Fibroblast of lung (primary cell): ENCODE measurements at places on chromosomes 16 and 17.

DNA sequence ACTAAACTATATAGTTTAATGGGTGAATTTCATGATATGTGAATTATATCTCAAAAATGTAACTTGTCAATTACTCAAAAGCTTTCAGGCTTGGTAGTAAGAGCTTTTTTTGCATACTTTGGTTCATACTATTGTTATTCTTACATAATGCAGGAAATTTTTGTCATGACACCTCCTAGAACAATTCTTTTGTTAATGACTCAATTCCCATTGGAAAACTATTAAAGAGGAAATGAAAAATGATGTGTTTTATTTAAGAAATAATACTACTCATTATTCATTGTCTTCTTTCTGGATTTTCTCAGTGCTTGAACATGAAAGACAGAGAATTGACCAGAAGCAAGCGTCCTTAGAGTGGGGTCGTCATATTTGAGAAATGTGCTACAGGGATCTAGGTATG, 196.4 kb upstream of the KCNJ16 start:
- peak; percentile 46 for DNase-seq

DNA sequence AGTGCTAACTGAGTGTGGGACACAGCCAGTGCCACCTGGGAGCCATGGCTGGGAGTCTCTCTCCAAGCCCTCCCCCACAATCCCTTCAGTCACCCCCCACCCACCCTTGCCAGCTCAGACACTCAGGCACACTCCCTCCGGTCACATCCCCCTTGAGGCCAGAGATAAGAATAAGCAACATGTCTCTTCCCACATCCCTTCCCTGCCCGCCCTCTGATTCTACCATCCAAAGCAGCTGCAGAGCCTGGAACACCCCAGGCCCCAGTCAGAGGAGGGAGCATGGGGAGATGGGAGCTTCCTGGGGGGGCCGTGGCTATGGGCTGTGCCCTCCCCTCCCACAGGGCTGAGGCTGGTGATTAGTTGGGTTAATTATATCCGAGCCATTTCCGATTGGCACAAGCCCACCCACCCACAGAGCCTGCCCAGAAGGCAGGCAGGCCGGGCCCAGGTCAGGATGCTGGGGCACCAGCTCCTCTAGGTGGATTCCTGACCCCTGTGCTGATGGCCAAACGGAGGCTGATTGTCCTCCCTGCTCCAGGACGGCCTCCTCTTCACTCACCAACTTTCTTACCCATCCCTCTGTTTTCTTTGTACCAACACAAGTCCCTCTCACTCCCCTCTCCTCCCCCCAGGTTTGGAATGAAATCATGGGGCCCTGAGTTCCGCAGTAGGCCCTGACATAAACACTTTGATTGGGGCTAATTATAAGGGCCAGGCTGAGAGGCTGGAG, 28.6 kb upstream of the MEIOC start:
- no peak for DNase-seq

DNA sequence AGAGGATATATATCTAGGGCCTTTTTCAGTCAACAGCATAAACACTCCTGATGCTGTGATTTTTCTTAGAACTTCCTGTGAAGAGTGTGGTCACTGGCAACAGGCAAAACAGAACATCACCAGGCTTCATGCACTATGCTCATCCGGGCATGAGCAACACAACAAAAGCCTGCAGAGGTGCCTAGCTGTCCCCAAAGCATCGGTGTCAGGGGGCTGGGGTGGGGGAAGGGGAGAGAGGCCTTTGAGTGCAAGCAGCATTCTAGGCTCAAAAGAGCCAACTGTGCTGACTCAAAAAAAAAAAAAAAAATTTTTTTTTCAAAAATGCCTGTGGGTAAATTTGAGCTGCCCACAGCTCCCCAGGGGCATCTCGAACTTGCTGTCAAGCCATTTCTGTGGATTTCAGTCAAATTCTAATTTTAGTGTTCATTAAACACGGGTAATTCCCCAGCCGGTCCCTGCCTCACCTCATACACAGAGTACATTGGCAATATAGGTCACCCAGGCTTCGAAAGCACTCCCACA, 194.6 kb upstream of the DYNLRB2 start:
- DNase-seq = no peak

DNA sequence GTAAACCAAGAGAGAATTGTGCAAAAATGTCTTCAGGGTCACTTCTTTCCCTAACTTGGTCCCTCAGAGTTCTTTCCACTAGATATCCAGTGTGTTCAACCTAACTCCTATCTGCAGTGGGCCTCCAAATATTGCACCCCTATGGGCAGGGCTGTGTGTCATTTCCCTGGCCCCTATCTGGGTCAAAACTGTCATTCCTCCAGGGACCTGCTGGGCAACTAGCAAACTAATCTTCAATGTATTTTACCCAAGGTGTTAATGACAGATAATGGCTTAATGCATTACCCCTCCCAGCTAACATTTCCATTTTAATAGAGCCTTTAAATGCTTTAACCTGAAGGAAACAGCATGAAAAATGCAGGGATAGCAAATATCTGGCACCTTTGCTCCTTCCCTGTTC, 25.8 kb upstream of the SKAP1 start:
- DNase-seq = no peak

GRCh38 chr17:6995500-6996255, at the start of gene ALOX12:
TSS of gene ALOX12 (plus strand) at chr17:6996049. CDS start at chr17:6996118, 69 bp downstream.
- DNase-seq = peak; percentile 2

GRCh38 chr16:81035975-81036750, 521 bp downstream of the ATMIN start:
- peak; percentile 29 for DNase-seq

GRCh38 chr16:88088161-88088581, 136.9 kb downstream of the BANP start:
- peak; percentile 29 for DNase-seq

DNA sequence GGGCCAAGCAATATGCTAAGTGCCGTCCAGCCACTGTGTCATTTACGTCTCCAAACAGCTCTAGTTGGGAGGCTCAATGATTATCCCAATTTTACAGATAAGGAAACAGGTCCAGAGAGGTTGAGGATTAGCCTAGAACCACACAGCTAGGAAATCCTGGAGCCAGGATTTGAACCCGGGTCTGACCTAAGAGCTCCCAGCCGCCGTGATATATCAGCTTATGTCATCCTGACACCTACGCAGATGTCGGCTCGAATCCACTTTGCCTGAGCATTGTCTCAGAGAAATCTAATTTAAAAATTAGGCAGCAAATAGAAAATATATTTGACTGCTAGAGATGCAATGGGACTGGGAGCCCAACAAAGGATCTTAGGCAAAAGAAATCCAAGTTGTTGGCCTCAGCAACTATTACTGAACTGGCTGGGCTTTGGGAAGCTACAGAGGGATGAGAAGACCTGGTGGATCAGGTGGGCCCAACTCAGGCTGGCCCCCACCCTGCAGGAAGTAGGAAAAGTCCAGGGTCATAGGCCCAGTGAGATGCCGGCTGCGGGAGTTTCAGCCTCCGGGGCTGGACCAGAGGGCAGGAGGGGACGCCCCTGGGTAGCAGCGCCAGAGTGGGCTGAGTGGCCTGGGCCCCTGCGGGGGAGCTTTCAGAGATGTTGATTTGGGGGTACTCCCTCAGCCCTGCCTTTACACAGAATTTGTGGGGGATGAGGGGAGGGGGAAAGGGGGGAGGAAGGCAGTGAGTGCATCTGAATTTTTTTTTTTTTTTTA, 35.1 kb upstream of the IL21R start:
- DNase-seq = no peak

- DNase-seq = no peak
Observed at GRCh38 chr17:74962622-74963394, 9.8 kb downstream of the HID1 start.

DNA sequence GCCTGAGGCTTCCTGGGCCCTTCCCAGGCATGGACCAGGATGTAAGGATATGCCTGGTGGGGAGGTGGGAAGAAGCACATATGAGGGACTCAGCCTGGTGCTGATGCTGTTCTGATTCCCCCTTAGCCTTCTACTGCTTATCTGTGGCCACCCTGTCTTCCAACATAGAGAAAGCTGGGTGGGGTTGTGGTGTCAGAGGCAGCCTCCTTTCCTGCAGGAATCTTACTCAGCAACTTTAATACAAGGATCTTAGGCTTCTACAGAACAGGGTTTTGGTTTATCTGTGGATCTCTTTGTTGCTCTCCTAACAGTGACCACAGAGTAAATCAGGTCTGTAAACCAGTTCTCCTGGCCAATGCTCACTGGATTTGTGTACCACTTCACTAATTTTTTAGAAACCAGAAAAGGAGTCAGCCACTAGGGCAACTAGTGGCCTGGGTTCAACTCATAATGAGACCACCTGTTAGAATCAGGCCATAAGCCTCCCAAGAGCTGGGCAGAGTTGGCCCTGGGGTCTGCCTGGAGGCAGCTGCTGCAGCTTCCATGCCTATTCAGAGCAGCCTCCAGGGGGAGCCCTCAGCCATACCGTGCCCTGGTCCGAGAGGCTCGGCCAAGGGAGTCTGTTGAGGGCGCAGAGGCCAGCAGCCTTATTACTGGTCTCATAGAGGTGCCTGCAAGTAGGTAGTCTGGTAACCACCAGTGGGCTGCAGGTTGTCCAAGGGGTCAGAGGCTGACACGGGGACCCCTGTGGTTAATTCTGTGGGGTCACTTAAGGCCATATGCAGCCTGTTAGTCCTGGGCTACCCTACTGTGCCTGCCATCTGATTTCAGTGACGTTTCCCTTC, 7.1 kb downstream of the HAS3 start:
- peak; percentile 38 for DNase-seq

- no peak for DNase-seq
Observed at GRCh38 chr17:718075-718474, 3.4 kb upstream of the VPS53 start.

DNA sequence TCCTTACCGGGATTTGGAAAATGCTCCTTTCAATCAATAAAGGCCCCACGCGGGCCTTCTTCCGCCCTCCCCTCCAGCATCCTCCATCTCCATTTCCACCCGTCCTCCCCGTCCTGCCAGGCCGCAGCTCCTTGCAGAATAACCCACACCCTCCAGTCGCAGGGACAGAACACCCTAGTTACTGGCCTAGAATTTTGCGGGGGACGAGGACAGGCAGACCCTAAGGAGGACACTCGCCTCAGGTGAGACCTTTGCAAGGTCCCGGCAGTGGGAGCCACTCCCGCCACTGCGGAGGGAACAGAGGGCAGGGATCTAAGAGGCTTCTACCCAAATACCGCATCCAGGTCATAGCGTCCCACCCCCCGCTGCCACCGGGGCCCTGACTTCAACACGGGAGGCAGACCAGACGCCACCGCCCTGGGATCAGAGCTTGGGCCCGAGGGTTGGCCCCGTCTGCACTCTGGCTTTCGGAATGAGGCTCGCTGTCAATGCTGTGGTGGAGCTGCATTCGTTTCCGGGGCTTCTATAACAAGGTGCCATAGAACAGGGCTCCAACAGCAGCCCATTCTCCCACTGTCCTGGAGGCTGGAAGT, 26.8 kb downstream of the SLC25A10 start:
- DNase-seq = no peak

DNA sequence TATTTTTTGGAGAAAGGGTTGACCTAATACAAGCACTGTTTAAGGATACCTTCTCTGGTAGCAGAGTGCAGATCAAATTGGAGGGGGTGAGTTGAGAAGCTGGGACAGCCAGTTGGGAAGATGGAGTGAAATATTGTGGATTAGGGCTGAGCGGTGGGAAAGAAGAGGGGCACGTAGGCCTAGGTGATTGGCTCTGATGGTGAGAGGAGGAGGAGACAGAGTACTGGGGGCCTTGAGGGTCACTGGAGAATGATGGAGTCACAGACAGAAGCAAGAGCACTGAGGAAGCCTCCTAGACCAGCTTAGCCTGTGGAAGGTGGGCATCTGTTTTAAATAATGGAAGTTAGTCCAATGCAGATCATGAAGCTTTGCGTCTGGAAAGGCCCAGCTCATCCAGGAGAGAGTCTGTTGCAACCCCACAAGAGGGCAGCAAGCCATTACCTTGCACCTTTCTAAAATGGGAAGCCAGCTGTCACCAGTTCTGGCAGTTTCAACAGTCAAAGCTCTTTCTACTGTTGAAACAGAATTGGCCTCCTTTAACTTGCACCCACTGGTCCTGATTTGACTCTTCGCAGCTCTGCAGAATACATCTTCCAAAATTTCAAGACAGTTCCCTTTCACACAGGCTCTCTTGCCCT, 11.8 kb downstream of the SLC9A5 start:
- peak; percentile 69 for DNase-seq

- peak; percentile 87 for DNase-seq
Observed at GRCh38 chr17:46009681-46010596, 10.9 kb downstream of the STH start.

- DNase-seq = no peak
Observed at GRCh38 chr17:36124879-36125824, 21.5 kb downstream of the CCL4 start.

GRCh38 chr16:82995924-82996441, 369.2 kb downstream of the CDH13 start:
- DNase-seq = peak; percentile 92

DNA sequence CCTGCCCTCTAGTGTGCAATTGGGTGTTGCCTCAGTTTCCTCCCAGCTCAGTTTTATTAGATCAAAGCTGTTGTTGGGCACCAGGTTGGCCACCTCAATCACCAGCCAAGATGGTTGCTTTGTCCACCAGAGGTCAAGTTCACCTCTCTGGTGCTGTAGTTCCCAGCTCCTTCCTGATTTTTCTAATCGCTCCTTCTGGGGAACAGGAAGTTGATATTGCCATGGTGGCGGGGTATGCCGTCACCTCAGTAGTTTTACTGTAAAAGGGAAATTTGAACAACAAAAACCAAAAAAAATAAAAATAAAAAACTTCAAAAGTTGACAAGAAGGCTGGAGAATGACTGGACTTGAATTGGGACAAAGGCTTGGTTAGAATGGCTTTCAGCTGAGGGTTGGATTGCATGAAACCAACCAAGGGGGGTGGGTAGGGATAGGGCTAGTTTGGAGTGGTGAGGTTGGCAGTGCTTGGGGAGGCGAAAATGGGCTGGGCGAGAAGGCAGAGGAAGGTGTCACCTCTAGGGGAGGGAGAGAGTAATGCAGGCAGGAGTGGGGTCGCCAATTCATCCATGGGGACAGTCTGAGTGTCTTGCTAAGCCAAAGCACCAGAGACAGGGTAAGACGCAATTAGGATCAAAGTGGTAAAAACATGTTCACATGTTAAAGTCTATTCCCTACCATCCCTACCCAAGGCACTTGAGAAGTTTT, 6.2 kb downstream of the EFNB3 start:
- no peak for DNase-seq

DNA sequence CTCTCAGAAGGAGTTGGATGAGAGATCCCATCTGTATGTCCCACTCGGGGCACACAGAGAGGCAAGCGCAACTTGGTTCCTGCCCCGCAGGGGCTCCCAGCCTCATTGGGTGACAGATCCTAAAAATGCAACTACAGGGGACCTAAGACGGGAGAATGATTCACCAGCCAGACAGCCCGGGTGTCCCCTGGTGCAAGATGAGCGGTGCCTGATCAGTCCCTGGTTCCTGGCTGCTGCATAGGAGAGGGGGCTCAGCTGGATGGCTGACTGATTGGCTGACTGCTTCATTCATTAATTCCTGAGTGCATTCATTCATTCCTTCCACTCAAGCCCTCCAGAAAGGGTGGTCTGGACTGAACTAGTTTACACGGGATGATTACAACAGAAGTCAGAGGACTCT, 22.0 kb downstream of the WNT3 start:
- DNase-seq = no peak

- DNase-seq = no peak
Observed at GRCh38 chr16:11162586-11163268, 93.3 kb downstream of the SOCS1 start.
